Aortic smooth muscle cell (primary cell): ENCODE measurements at places on chromosomes 12 and 14. TPM values are rescaled to one million over a fixed set of nuclear protein-coding genes. Genes with fewer than 3 reads are reported as not detected.

Gene HOXC11
- total RNA-seq, result not detected in 2 replicates

Gene SLC4A8
- 2.3 and 3.0 TPM in 2 replicates for total RNA-seq

Gene SIVA1
- total RNA-seq, result 74.5 and 101 TPM in 2 replicates

Gene ZDHHC22
- not detected in 2 replicates for total RNA-seq
